ENCODE measurements at places on chromosomes 11 and 22. TPM values are rescaled to one million over a fixed set of nuclear protein-coding genes. Genes with fewer than 3 reads are reported as not detected.

DNA sequence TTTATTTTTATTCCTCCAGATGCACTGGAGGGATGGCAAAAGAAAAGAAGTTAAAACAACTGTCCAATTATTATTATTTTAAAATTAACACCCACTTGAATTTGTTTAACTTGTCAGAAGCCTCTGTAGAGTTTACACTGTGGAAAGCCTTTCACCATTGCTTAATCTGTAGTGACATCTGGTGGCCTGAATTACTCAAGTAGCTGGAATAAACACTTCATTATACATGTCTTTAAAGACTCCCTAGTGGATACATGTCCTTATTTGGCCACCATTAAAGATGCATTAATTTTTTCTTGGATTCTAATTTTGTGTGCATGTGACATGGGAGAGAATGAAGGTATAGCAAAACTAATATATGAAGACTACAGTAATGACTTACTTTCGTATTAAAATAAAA is 1496.5 kb downstream of the FAM181B start:
- no peak for DNase-seq

GRCh38 chr11:64092111-64092760 is 56.5 kb downstream of the FLRT1 start:
- no peak for DNase-seq

Gene MAP6
- total RNA-seq, result not detected

GRCh38 chr11:79182794-79183193 is 258.0 kb downstream of the TENM4 start:
- DNase-seq, result no peak

Measured in MG63 (cell line).